Lung (tissue), 17 donors: ENCODE measurements at places on chromosomes 6 and 20. TPM values are rescaled to one million over a fixed set of nuclear protein-coding genes. Genes with fewer than 3 reads are reported as not detected.
A peak's percentile ranks its signal among the peaks of the same experiment; 100 is the strongest.

Gene FOXC1
- 6.2 TPM for total RNA-seq

Gene FRS3
- total RNA-seq: 11.2 TPM

Gene SLC22A7
- not detected for total RNA-seq

Gene CDSN
- 0.06 TPM for total RNA-seq

Gene TUBB1
- total RNA-seq: 6.6 TPM

GRCh38 chr6:154491567-154492470, 18.7 kb downstream of the CNKSR3 start:
- DNase-seq: no peak

- DNase-seq: no peak
Measured at GRCh38 chr20:15895126-15895525, 678.1 kb downstream of the KIF16B start.

DNA sequence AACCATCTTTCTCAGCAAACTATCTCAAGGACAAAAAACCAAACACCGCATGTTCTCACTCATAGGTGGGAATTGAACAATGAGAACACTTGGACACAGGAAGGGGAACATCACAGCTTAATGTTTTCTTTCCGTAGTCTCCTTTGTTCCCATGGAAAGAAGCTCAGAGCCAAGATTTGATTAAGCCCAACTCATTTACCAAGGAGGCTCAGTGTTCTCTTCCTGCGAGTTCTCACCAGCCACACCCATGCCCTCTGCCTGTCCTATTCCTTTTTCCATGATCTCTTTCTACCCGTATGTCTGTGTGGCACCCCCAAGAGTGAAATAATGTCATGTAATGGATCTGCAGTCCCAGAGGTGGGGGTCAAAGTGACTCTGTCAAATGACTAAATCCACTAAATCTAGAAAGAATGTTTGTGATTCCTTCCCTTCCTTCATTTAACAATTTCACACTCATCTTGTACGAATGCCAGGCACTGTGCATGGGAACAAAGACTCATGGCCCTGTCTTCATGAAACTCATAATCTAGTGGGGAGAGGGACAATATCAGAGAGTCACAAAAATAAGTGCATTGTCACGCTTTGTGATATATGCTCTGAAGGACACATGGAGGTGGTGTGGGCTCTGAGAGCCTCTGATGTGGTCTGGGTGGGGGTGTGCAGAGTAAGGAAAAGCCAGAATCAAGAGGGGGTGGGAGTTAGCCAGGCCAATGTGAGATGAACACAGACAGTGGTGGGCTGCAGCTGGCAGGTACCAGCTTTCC, 292.1 kb downstream of the CDC5L start:
- no peak for DNase-seq

- DNase-seq: no peak
Measured at GRCh38 chr6:68391953-68392352, 243.1 kb upstream of the ADGRB3 start.

GRCh38 chr6:138722425-138723371, 50.9 kb upstream of the CCDC28A start:
- no peak for DNase-seq

DNA sequence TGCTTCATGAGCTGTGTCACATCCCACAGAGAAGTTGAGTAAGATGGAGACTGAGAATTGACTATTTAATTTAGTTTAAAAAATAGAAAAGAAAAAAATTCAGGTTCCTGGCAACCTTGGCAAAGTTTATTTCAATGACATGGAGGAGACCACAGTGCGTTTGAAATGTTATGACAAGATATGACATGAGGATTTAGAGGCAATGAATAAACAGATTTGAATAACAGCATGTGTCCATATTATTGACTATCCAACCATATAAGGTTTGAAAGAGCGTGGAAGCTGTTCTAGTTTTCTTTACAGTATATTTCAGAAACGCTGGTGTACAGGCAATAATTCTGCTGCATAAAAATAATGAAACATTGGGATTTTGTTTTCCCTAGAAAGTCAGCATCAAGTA, 303.9 kb downstream of the SMOC2 start:
- no peak for DNase-seq

DNA sequence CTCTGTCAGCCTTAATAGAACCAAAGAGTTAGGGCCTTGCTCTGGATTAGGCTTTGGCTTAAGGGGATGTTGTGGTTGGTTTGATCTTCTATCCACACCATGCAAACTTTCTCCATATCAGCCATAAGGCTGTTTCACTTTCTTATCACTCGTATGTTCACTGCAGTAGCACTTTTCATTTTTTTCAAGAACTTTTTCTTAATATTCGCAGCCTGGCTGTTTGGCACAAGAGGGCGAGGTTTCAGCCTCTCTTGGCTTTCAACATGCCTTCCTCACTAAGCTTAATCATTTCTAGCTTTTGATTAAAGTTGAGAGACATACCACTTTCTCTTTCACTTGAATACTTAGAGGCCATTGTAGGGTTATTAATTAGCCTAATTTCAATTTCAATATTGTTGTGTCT, 193.1 kb downstream of the NRN1 start:
- peak; percentile 10 for DNase-seq

- DNase-seq: no peak
Measured at GRCh38 chr20:22729180-22729579, 144.8 kb upstream of the FOXA2 start.

DNA sequence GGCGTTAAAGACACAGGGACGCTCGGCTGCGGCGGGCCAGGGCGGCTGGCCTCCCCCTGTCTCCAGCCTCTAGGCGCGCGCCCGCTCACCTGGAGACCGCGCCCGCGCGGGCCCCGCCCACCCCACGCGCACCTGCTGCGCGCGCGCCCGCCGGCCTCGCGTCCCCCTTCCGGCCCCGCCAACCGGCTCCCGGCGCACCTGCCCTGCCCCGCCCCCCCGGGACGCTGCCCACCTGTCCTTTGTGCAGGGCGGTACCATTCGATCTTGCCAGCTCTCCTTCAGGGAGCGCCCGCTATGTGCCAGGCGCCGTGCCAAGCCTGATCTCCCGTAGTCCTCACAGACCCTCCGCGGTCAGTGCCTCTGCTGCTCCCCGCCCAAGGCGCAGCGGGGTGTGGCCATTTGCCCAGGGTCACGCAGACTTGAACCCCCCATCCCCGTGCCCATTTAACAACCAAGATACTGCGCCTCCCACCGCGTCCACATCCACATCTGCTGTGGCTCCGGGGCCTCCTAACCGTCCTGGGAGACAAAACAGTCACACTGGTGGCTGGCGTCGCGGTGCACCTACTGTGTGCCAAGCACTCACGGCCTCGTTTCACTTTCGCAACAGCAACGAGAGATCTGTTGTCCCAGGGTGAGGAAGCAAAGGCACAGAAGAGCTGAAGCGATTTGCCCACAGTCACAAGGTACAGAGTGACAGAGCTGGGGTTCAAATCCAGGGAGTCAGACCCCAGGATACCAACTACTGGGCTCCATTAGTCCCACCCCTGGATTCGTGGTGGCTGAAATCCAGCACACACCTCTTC, 48.1 kb downstream of the NOL4L start:
- peak; percentile 65 for DNase-seq

DNA sequence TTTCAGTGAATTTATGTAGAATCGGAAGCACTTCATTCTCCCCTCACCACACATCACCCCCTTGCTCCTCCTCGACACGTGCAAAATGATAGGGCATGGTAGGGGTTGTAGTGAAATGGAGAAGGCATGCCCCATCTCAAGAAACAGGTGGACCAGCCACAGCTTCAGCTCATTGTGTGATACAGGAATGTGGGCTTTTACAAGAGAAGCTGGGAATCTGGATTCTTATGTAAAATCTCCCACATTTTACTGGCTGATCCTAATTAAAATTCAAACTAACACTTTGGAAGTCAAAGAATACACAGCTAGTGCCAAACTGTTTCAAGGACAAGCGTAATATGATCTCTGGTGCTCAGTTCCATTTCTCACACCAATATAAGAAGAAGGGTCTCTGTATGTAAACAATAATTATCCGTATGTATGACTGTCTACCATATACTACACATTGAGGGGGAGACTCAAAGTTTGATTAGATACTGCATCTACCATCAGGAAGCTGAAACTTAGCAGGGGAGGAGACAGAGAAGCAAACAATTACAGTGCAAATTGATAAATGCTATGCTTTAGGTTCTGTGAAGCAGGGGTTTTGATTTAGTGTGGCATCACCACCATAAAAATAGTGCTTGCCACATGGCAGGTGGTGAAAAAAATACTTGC, 24.3 kb upstream of the KIAA0408 start:
- no peak for DNase-seq

DNA sequence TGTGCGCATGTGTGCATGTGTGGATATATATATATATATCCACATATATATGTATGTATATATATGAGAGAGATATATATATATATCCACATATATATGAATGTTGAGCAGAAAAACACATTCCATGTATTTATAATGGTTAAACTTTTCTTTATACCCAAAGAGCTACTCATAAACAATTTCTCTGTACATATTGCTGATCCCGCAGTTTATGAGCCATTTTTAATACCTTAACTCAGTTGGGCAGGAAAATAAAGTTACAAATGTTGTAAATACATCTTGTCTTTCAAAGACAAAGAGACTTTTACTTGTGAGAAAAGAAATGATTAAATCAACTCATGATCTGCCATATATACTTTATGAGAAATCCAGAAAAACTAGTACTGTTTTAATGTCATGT, 18.1 kb upstream of the EPHA7 start:
- DNase-seq: no peak

DNA sequence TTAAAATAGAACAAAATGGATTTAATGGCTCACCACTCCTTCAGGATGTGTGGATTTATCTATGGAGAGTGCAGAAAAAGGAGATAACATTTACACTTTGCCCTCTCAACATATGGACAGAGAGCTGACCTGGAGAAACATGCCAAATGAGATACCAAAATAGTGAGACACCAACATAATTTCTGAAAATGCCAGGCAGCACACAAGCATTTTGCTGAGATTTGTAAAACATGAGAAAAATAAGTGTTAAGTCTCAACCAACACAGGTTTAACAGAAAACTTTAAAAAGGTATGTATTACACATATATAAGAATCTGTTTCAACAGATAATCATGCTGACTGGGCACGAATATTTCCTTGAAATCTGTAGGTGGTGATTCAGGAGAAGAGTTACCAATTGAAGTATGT, 145.2 kb downstream of the REV3L start:
- DNase-seq: no peak

GRCh38 chr20:32235331-32236047, 27.8 kb downstream of the POFUT1 start:
- no peak for DNase-seq

GRCh38 chr20:623021-623420, 12.9 kb upstream of the TCF15 start:
- no peak for DNase-seq

GRCh38 chr6:26335631-26336323, 29.2 kb upstream of the BTN3A2 start:
- no peak for DNase-seq

DNA sequence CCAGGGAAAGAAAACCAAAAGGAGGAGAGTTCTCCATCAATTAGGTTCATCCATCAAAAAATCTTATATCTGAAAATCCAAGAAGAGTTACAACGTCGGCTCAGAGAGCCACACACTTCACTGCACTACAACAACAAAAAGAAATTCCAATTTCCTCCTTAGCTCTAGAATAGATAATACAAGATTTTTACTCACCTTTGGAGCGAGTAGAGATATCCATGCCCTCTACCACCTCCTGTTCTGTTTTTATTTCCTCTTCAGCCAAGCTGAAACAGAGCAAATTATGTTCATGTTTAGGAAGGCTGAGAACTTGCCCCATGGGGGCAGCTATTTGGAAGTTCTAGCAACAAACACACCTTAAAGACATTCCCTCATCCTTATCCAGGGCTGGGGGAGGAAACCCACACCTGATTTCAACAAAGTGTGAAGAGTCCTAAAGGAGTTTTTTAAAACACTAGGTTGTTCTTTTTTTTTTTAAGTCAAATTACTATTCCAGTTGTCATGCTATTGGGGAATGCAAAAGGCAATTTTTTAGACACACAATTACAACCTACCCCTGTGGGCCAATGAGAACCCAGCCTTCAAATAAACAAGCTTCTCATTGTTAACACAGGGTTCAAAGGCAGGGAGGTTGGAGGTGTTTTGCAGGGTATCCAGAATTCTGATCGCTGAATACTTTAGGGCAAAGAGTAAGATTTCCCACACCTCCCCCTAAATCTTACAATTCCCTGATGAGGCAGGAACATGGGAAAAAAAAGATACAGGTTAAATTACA, 8.7 kb downstream of the ZMYND8 start:
- no peak for DNase-seq

DNA sequence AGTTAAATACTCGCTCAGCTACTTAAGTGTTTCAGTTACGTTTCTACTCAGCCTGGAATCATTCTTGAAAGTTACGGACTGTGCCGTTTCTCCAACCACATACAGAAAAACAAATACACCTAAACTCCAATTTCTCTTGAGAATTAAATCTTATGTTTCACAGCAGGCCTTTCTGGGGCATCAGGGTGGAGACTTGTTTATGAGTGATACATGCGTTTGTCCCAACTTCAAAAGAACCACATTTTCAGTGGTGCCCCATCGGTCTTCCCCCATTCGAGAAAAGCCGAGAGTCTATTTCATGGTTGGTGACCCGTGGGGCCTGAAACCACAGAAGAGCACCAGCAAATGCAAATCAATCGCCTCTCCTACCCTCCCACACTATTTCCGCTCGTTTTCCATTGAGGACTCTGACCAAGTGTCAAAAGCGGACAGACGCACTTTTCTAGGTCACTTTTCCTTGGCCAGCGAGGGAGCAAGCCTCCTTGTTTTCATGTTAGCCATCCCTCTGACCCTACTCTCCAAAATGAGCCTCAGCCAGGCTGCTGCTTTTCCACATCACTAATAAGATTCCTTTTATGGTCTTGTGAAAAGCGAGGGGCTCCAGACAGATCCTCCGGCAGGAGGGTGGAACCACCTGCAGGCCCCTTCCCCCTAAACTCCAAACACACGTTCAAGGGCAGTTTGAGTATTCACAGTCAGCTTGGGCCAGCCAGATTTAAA, 3.1 kb downstream of the JAG1 start:
- DNase-seq: peak; percentile 50

DNA sequence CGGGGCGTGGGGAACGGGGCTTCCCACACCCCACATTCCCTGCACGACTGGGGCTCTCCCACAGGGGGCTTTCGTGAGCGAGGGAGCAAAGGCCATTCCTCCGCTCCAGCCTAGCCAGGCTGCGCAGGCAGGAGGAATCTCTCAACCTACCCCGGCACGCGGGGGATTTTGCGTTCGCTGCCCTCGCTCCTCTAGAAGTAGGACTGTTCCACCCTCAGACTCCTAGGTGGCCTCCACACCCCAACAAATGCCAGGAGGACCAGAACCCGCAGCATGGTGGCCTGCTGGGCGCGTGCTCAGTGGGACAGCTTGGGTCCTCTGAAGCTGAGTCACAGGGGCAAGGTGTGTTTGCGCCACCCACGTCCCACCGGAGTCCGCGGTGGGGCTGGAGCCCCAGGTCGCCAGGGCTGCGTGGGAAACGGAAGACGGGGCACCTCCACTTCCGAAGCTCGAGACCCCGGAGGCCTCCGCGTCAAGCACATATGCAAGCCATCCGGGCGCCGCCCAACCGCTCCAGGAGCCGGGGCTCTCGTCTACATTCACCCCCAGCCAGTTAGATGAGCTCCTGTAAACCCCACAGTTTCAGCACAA, 1938.5 kb upstream of the DEFB115 start:
- DNase-seq: no peak
